Stimulated activated CD4-positive, alpha-beta T cell treated with anti-CD3 and anti-CD28 coated beads, Interleukin-4, amount 100 ng/mL, for 24 hours (primary cell): ENCODE measurements at places on chromosomes 7 and 10.
A peak's percentile ranks its signal among the peaks of the same experiment; 100 is the strongest.

- no peak for DNase-seq
Observed at GRCh38 chr7:107609811-107610261, 29.8 kb downstream of the BCAP29 start.

DNA sequence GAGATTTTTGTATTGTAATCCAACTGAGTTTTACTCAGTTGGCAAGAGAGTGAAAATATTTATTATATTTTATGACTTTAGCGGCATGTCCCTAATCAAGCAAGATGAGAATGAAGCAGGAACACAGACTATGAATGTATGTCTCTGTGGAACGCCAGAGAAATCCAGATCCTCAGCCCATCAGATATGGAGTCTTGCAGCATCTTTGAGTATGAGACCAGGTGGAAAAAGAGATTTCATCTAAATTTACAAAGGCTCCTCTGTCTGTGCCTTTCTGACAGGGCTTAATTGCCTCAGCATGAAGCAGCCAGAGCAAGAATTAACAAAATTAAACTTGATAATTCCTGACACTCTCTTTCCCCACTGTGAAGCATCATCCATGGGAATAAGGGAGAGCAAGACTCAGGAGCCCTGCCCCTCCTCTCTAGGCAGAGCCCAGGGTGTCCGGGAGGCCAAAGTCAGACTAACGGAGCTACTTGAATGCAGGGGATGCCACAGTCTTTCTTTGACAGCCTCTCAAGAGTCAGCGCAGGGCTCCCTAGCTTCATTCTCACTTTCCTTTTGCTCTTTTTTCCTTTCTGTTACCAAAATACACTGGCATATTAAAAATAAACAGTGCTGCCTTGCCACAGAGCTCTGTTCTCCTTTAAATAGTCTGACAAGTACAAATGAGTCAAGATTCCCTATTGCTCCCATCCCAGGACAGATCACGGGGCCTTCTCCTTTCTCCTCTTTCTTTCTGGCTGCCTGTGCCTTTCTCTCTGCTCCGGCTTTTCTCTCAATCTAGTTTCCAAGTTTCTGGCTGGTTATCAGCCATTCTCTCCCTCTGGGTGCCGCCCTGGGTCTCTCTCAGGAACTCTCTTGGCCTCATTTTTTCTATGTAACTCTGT, 132.2 kb upstream of the INHBA start:
- DNase-seq, result no peak

GRCh38 chr10:85851325-85851724, 515.3 kb downstream of the GRID1 start:
- no peak for DNase-seq

DNA sequence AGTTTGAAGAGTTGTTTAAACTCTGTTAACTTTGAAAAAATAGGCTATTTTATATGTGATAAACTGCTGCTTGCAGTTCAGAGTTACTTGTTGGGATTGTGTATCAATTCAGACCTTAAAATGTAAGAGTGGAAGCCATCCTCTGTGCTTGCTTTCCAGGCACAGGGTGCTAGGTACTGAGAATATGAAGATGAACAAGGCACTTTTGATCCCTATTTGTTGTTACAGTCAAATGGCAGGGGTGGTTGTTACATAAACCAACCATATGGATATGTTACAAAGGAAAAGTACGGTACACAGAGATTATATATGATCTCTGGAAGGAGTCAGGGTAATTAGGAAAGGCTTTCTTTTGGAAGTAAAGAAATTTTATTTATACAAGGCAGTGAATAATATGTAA, 63.8 kb downstream of the REEP3 start:
- DNase-seq, result no peak

GRCh38 chr10:67017218-67017617, 91.4 kb downstream of the LRRTM3 start:
- no peak for DNase-seq

- DNase-seq, result no peak
Observed at GRCh38 chr10:5659702-5660528, 6.5 kb downstream of the ASB13 start.

GRCh38 chr7:69714886-69715576, 116.8 kb downstream of the AUTS2 start:
- no peak for DNase-seq

DNA sequence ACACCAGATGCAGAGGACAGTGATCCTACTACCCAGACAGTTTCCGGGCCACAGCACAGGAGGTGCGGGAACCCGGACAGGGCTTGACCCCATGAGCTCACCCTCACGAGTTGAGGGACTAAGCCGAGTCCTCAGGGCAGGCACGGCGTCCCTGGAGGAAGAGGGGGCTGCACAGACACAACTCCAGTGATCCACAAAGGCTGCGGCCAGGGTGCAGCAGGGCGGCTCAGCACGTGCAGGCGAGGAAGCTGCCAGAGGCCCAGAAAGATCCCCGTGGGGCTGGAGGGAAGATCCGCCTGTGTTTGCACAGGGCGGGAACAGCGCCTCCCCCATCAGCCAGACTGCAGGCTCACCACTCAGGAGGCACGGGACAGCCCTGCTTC, 45.9 kb upstream of the TMEM72 start:
- DNase-seq, result no peak

- no peak for DNase-seq
Observed at GRCh38 chr10:3659203-3659917, 125.6 kb downstream of the KLF6 start.

- DNase-seq, result no peak
Observed at GRCh38 chr7:50806143-50806542, 23.4 kb upstream of the GRB10 start.

- DNase-seq, result no peak
Observed at GRCh38 chr10:88108115-88108610, 244.7 kb downstream of the PTEN start.

DNA sequence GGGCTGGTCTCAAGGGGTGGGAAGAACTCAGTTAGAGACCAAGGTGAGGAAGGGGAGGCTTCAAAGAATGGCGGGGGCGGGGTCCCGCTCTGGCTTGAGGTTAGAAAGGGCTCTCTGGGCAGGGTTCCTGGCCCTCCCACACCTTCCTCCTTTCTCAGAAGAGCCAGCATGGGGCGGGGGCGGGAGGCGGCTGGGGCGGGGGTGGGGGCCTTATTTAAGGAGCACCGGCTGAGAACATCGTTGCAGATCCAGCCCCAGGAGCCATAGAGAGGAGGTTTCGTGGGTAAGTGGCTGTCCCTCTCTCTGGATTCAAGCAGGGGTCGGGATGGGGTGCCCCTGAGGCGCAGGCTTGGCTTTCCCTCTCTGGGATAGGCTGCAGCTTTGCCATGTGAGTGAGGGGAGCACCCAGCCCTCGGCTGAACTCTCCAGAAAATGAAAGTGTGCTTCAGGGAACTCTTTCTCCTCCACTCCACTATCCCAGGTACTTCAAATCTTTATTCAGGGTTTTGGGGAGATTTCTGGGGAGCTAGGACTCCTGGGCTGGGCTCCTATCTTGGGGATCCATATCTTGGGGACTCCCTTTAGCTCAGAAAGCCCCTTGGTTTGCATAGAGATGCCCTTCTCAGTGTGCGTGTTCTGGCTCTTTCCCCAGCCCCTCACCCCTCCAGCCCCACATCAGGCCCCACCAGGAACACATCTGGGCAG, 3.3 kb upstream of the CUEDC2 start:
- DNase-seq, result peak; percentile 35

DNA sequence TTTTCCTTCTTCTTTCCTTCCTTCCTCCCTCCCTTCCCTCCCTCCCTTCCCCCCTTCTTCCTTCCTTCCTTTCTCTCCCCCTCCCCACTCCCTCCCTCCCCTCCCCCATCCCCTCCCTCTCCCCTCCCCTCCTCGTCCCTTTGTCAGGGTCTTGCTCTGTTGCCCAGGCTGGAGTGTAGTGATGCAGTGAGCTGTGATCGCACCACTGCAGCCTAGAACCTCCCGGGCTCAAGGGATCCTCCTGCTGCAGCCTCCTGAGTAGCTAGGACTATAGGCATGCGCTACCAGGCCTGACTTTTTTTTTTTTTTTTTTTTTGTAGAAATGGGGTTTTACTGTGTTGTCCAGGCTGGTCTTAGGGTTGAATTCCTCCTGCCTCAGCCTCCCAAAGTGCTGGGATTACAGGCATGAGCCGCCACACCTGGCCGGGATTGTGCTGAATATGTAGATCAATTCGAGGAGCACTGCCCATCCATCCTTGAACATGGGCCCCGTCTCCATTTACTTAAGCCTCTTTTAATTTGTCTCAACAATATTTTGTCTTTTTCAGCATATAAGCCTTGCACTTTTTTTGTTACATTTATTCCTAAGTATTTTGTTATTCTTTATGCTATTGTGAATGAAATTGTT, 23.4 kb downstream of the GRIFIN start:
- no peak for DNase-seq

DNA sequence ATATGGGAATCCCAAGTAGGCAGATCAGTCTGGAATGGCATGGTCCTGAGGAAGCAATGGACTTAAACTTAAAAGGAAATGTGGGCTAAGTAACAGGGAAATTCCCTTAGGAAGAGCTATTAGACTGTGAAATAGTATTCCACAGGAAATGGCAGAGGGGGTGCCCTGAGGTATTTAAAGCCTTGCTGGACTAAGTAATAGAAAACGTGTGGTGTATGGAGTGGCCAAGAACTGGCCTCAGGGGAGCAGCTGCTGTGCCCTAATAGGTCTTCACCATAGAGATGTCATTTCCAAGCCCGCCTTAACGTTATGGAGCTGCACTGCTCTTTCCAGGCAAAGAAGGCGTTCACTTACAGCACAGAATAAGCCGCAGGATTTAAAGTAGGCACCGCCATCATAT, 365.2 kb upstream of the ZMIZ1 start:
- DNase-seq, result no peak

GRCh38 chr10:102611514-102612087, 32.7 kb upstream of the TRIM8 start:
- DNase-seq, result no peak

DNA sequence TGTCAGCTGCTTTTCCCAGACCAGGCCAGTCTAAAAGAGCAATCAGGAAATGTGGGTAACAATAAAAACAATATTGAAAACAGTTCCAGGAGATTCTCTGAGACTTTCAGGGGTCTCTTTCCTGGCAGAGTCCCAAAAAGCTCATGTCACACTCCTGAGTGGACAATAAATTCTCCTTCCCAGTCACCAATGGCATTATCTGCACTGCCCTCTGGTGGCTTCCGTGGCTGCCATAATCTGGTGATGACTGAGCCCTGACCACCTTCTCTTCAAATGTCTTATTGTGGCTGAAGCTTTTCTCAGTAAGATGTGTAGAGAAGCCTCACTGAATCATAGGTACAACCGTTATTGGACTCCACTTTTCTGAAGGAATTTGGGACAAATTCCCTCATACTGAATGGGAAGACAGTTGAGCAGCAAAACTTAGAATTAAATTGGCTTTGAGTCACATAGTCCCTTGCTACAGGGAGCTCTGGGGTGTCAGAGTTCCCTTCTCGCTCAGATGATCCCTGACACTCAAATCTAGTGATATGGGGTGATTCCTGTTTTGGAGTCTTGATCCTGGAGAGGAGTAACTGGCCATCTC, 24.4 kb upstream of the ASAH2 start:
- DNase-seq, result peak; percentile 39

DNA sequence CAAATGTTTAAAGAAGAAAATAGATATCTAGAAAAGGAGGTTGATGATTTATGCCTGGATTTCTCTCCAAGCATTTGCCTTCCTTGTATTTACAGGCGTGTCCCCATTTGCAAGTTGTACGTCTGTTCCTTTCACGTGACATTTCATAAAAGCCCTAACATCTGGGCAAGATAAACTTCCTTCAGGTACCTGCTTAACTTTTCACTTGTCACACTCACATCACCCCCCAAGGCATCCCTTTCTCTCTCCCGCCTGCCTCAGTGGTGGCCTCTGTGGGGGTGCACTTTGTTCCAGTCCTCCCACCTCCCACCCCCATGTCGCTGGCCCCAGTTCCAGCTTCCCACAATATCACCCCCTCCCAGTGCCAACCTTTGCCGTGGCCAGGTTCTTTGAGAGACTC, 6.7 kb downstream of the TWIST1 start:
- DNase-seq, result no peak

GRCh38 chr10:112701878-112702255, 248.2 kb upstream of the TCF7L2 start:
- DNase-seq, result no peak

DNA sequence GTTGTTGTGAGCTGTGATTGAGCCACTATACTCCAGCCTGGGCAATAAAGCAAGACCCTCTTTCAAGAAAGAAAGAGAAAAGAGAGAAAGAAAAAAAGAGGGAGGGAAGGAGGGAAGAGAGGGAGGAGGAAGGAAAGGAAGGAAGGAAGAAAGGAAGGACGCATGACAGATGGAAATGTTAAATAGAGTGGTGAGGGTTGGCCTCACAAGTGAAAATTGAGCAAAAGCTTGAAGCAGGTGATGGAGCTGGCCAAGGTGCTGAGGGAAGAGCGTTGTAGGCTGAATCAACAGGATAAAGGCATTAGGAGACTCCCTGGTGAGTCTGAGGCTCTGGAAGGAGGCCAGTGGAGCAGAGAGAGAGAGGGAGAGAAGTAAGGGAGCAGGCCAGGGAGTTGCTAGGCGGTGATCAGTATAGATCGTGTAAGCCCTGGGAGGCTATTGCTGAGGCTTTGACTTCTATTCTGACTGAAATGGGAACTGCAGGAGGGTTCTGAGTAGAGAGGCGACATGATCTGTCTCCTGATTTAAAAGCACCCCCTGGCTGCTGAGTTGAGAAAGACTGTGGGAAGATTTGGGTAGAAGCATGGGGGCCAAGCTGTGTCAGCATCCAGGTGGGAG, 26.5 kb upstream of the TMEM248 start:
- DNase-seq, result no peak

GRCh38 chr10:101250136-101250535, 20.9 kb upstream of the LBX1 start:
- DNase-seq, result no peak

DNA sequence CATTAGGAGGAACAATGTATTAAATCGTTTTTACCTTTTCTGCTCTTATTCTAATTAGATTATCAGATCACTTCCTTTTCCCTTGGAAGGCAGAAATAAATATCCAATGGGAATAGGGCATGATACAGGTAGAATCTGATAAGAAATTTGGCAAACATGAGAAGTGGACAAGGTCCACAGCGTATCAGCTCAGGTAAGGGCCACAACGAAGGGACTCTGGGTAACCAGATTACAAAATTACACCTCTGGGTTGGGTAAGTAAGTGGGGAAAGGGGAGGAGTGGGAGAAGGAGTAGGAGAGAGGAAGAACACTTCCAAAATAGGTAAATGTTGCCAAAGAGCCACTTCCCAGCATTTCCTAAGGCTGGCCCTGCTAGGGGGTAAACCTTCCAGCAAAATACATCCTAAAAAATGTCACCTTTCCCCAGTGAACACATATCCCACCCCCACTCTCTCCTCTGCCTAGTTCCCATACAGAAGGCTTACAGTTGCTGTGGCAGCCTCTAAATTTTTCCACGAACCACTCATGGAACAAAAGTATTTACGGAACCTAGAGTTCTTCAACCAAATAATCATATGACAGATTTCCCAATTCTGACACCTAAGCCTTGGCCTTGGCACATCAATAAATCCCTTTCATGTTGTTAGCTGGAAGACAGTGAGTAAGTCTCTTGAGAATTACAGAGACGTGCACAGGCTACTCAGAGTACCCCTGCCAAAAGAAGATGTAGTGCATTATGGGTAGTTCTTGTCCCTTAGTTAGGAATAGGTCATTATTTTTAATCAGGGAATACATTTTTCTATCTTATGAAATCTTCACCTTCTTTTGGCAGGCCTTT, 51.5 kb upstream of the DLX6 start:
- DNase-seq, result no peak

GRCh38 chr10:125662584-125662983, 20.4 kb downstream of the TEX36 start:
- DNase-seq, result no peak

- no peak for DNase-seq
Observed at GRCh38 chr10:10600004-10600403, 417.7 kb upstream of the CELF2 start.

- DNase-seq, result no peak
Observed at GRCh38 chr10:122459561-122460273, 1.6 kb upstream of the HTRA1 start.
